ENCODE measurements at places on chromosomes 6 and 20.

GRCh38 chr20:18983796-18984195 is 170.2 kb downstream of the SCP2D1 start:
- DNase-seq: no peak

DNA sequence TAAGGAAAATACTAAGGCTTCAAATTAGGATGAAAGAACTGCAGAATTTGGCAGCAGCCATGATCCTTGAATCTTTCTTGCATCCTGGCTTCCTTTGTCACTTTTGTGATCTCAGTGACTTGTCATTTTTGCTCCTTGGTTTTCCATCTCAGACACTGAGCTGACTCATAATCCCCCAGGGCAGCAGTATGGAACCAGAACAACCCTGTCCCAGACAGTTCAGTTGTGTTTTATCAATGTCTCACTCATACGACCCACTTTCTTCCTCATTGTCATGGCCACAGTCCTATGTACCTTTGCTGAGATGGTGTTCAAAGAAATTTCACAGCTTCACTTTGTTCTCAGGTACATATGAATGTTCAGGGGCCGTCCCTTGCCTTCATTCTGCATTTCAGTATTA is 488.5 kb upstream of the BTBD3 start:
- DNase-seq: no peak

DNA sequence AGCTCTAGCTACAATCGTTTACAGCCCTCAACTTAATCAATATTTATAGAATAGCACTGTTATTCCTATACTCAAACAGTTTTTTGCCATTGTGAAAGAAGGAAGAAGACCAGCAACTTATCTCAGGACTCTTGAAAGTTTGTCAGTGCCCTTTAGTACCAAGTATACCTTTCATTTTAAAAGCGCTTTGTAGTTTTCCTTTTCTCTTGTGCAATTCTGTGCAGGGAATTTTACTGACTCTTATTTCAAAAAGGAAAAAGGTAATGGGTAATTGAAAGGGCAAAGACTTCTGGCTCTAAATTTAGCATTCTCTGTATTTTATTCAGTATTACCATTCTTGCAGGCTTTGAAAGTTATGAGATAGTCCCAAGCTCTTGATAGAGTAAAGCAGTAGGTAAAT is 16.8 kb upstream of the RHAG start:
- DNase-seq: no peak

DNA sequence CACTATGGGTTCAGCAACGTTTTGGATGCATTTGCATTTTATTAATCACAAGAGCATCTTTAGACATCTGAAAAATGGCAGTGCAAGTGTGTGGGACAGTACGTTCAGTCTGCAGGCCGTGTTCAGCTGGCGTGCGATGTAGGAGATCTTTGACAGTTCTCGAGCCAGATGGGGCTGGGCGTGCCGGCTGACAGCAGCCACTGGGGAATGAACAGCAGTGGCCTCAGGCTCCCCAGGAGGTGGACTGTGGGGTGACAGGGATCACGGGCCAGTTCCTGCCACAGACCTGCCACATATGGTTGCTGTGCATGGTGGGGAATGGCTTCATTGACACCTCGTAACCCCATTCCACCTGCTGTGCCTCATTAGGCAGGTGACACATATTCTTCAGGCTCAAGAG is 16.4 kb upstream of the MLN start:
- no peak for DNase-seq

DNA sequence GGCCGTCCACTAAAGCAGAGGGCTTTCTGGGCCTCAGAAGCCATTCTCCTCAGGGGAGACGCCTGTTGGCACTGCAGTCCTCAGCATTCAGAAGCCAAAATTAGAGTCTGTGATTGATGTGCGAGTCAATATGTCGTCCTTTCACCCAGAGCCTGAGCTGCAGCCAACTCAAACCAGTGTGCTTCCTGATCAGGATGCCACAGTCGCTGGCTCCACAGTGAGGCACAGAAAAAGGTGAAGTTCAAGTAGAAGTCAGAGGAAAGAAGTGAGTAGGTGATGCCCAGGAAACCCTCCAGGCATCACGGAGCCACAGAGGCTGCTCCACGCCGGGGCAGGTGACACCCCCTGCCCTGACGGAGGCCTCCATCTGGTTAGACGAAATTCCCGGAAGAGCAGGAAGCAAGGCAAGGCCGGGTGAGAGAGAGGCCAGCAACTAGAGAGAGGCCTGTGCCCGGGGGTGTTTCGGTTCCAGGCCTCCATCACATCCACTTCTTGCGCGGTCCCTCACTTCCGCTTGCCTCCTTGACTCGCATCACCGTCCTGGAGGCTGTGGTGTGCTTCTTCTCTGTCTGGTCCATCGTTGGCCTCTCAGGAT is 177.7 kb upstream of the SNX9 start:
- DNase-seq: no peak
